T-cell (primary cell): ENCODE measurements at places on chromosomes 2 and 18.

- no peak for DNase-seq
These were observed 37.2 kb downstream of the TSHZ1 start for GRCh38 chr18:75247611-75248421.

- DNase-seq = no peak
These were observed 348.9 kb upstream of the RAB12 start for GRCh38 chr18:8260319-8260718.

- no peak for DNase-seq
These were observed 896.3 kb downstream of the TSN start for GRCh38 chr2:122651780-122652179.

DNA sequence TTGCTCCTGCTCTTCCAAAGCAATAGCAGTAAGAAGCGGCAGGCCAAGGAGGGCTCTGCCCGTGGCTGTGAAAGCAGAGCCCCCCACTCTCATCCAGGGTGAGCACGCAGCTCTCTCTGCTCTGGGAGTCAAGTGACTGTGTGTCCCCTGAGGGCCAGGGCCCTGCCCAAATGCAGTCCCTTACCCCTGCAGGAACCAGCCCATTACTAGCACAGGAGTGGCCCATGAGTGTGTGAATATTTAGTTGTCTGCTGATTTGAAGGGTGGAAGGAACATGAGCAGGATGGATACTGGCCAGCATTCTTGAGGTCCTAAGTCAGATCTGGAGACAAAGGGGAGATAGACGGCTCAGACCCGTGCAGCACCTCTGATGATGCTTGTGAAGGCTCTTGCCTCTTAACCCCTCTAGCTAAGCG lies 69.7 kb upstream of the FOSL2 start:
- no peak for DNase-seq

GRCh38 chr2:216780843-216781242 lies 79.0 kb downstream of the TNP1 start:
- DNase-seq = no peak

GRCh38 chr2:7966032-7966431 lies 715.8 kb upstream of the ID2 start:
- DNase-seq = no peak

DNA sequence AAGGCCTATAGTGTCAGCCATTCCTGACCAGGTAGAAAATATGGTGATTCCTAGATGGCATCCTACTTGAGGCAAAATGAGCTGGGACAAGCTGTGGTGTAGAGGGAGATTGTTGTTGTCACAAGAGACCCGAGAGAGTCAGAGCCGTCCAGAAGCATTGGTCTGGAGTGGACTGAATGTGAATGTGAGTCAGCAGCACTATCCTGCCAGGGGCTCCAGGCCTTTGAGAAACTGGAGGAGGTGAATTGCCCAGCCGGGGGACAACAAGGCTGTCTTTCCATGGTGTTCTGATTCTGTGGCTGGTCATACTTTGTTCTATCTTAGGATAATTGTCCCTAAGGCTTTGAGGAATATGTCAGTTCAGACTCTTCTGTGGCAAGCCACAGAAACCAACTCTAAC lies 29.4 kb upstream of the EIF2AK3 start:
- DNase-seq = no peak

DNA sequence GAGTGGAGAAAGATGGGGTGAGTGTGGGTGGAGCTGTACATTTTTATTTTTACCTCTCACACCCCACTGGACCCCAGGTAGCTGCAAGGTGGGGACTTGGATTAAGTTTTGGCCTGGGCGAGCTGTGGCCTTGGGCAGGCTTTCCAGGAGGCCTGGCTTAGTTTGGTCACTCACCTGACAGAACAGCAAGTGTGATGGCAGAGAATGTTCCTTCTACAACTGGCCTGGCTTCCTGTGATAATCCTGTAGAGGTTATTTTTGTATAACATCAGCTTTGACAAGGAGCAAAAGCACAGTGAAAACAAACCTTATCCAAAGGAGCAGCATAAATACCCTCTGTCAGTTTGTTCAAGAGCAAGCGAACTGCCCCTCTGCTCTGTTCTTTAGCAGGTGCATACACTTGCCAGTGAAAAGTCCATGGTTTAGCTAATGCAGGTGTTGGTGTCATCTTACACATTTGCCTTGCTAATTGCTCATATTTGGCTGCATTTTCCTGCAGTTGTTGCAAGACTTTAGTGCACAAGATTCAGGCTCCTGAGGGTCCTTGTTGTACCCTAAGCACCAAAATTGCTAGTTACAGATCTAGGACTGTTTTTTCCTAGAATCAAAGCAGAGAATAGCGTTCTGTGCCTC lies 6.3 kb downstream of the THNSL2 start:
- no peak for DNase-seq

- DNase-seq = no peak
These were observed 139.3 kb upstream of the EPAS1 start for GRCh38 chr2:46157966-46158310.

GRCh38 chr2:7203056-7203467 lies 285.9 kb downstream of the RNF144A start:
- peak; percentile 10 for DNase-seq

GRCh38 chr2:20081841-20082240 lies 30.4 kb upstream of the LAPTM4A start:
- no peak for DNase-seq

- no peak for DNase-seq
These were observed 349.7 kb upstream of the ST6GAL2 start for GRCh38 chr2:107235491-107236254.

DNA sequence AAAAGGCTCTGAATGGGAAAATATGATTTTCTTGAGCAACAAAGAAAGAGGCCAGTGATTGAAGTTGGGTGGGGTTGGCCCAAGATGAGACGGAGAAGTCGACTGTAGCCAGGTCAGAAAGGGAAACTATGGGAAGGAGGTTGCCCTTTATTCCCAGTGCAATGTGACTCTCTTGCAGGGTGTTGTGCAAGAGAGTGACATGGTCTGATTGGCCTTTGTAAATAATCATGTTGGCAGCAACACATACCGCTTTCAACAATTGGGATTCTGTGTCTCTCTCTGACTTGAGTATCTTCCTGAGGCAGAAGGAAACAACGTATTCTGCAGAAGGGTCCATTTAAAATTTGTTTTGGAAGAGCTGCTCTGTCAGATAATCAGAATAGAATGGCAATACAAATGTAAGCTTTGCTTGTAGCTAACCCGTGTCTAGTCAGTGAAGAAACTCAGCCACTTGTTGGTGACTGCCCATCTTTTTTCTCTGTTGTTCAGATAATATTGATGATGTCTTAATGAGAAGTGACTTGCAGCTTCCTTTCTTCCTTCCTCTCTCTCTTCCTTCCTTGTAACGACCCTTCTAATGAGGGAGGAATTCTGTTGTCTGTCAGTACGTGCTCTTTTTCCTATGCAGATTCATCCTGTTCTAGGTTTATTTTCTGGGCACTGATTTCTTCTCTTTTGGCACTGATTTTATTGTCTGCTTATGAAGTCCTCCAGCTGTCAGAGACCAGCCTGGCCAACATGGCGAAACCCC lies 311.0 kb upstream of the FAM98A start:
- no peak for DNase-seq

DNA sequence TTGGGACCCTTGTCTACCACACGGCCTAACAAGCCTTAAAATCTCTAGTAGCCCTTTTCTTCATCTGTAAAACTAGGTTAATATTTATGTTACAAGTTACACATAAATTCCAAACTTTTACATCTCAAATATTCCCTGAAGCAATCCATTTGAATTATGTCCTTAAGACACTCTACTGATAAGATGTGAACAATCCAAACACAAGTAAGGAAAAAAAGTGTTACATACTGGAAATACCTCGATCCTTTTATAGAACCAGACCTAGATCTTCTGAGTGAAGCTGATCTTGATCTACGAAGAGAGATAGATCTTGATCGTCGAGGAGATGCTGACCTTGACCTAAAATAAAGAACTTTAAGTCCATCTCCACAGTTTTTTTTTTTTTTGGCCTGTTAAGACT lies 3.3 kb downstream of the SRSF7 start:
- DNase-seq = no peak

DNA sequence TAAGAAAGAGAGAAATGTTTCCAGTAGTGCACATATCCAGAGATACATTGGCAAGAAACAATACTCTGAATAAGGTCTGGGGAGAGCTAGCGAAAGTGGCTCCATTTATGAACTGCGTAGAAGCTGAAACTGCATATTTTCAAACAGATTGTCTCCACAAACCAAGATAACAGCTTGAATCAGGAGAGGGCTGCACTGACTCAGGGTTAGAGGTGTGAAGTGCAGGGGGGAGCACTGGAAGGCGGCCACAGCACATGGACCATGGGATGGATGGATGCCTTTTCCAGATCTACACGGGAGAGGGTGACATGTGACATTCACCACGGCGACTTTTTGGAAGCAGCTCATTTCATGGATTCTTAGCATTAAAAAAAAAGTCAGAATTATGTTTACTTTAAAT lies 729.4 kb downstream of the RNF144A start:
- no peak for DNase-seq

DNA sequence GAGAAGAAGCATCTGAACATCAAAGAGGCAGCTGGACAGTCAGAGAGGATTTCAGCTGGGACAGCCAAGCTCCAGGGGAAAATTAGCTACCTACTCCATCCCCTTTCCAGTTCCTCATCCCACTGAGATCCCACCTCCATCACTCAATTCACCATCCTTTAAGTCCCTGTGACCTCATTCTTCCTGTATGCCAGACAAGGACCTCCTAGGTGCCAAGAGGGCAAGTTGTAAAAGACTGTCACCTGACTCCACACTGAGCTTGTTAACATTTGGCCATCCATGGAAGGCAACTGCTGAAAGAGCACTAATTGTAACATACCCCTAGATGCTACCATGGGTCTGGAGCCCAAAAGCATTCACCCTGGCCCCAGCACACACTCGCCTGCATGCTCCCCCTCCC lies 97.8 kb downstream of the KYNU start:
- DNase-seq = no peak

- no peak for DNase-seq
These were observed 242.1 kb upstream of the RND3 start for GRCh38 chr2:150729495-150729955.

GRCh38 chr18:58076052-58076451 lies 32.0 kb downstream of the NEDD4L start:
- DNase-seq = no peak

- DNase-seq = no peak
These were observed 8.4 kb upstream of the NR4A2 start for GRCh38 chr2:156340804-156341451.

DNA sequence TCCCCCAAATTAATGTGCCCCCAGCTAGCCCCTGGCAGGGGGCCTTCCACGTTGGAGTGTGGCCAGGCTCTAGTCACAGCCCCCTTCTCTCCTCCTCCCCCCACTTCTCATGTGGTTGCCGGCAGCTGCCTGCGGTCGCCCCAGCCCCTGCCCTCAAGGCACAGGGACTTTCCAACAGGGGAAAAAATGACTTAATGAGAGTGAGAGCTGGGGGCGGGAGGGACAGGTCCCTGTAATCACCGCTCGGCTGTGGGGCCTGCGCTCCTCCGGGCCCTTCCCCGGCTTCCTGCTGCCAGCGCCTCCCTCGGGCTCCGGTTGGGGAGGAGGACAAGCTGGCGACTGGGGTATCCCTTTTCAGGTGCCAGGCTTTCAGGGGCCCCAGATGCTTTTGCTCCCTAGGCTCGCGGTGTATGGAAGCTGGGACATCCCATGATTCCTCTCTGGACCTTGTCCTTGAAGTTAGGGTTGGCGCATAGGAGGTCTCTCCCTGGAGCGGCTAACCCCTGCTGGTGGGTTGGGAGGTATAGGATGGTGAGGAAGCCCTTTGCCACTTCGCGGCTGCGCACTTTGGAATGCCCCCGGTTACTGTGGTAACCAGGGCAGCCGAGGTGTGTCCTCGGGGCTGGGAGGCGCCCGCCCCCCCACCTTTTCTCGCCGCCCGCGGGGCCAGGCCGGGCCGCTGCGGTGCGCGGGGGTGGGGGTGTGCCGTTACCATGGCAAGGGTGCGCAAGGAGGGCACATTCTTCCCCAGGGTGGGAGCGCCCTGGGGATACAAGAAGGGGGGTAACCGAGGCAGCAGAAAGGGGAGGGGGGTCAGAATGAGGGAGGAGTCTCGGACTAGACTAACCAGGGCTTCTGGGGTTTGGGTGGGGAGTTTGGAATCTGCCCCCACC lies 16.1 kb downstream of the WNT10A start:
- peak; percentile 84 for DNase-seq

GRCh38 chr2:15169326-15170069 lies 391.6 kb downstream of the NBAS start:
- DNase-seq = no peak

DNA sequence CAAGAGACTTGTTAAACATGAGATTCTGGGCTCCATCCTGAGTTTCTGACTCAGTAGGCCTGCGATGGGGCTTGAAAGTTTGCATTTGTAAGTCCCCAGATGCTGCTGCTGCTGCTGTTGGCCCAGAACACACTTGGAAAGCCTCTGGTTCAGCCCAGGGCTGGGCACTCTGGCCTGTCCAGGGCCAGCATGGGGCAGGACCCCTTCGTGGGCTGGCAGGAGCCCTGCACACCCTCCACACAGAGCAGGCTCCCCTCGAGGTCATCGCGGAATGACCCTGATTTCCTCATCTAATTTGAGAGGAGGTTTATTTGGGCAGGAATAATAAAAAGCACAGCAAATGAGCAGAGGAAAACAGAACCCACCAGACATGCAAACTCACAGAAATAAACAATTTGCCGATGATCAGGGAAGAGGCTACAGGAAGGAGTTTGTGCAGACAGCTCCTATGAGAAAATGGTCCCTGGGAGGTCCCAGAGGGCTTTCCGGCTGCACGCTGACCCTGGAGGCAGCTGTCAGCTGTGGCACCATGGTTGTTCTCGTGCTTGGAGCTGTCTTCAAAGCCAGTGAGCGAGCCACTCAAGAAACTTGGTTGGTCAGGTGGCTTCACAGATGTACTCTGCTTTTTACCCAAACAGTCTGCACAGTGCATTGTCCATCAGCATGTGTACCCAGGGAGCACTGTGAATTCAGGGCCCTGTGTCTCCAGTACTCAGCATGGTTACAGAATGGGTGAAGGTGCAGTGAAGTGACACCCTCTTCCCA lies 119.3 kb downstream of the GLI2 start:
- DNase-seq = no peak

DNA sequence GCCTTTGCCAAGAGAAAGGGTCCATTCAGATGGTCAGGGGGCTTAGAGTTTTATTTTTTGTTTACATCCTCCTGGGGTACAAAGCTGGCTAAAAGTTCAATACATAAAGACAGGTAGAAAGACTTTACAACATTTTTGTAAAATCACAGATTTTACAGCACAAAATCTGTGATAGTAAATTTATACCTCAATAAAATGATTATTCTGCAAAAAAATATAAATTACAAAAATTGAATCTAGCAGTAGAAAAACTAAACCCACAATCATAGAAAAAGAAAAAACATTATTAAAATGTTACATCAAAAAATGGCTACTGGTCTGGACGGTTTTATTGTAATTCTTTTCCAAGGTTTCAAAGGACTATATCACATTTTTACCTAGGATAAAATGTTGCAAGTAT lies 674.2 kb upstream of the CHAC2 start:
- no peak for DNase-seq

- no peak for DNase-seq
These were observed 630 bp upstream of the ZNF512 start for GRCh38 chr2:27582129-27582694.

- DNase-seq = no peak
These were observed 130.9 kb upstream of the CAVIN2 start for GRCh38 chr2:191977754-191978153.
